ENCODE measurements at places on chromosomes 6 and 20.
A peak's percentile ranks its signal among the peaks of the same experiment; 100 is the strongest.

DNA sequence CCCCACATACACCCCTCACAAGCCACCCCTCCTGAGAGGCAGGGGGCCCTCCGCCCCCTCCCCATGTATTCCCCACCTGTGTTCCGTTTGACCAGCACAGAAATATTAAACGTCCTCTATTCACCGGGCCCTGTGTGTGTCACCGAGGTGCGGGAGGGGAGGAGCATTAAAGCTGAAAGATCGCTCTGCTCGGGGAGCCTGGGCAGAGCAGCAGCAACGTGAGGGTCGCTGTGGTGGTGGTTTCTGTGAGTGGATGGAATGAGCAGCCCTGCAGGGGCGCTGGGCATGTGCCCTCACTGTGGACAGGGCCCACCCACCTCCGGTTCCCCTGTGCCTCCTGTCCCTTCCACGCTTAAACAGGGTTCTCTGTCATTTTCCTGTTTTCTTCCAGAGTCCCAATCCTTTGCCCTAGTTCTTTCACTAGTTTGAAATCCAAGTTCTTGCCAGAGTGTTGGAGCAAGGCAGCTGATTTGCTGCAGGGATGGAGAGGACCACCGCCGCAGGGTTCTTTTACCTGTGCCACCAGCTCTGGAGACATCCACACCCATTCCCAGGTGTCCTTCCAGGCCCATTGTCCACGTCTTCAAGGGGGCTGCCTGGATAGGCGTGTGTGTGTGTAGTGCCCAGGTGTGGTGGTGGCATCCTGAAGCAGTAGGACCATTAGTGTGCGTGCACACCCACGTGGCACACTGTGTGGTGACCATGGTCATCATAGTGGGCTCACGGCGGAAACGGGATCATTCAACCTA is 37.6 kb upstream of the MDFI start:
- H3K27ac ChIP-seq = no peak overlapping the region
- ATAC-seq = no peak
- peaks cover 12% of the 10 kb centered on the region for H3K27me3 ChIP-seq
- H3K36me3 ChIP-seq = peaks cover 32% of the 10 kb centered on the region
- H3K4me3 ChIP-seq = no peak overlapping the region

DNA sequence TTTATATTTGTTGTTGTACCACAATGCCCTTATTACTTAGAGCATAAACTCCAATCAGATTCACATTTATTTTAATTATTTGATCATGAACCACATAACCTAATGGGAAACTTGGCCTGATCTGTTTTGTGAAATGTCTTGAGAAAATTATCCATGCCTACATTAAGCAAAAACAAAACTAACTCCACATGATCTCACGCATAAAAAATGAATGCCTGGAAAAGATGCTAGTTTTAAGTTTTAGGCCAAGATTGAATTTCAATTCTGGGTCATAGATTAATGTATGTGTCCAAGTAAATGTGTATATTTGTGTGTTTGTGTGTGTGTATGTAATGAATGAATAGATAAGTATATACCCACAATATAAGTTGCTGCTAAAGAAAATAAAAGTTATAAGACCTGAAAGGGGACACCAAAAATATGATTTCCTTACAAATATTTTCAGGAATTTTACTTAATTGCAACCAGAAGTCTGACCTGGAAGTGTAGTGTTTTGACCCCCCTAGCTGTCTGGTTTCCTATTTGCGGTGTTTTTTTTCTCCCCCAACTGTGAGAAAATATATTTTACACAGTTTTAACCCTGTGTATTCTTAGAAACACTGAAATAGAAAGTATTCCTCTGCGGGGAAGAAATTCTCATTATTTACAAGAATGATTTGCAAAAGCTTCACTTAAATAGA is 97.2 kb downstream of the JAG1 start:
- no peak overlapping the region for H3K4me3 ChIP-seq
- no peak overlapping the region for H3K27ac ChIP-seq
- H3K27me3 ChIP-seq = no peaks in the 10 kb centered on the region
- peaks cover 4% of the 10 kb centered on the region for H3K4me1 ChIP-seq

DNA sequence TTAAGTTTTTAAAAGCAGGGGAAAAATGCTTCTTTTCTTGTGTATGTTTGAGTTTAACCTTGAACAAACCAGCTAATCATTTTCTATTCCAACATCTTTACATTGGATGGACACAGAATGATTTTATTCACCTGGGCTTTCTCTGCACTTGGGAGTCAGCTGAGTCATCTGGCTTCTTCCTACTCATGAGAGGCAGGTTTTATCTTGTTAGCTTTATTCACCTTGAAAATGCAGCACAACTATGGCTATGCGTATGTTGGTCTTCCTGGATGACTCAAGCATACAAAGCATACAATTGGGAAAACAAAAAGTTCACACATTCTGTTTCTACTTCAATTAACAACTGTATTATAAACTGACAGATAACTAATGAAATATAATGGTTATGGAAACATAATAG is 737.7 kb downstream of the FRK start:
- no peak overlapping the region for H3K27ac ChIP-seq
- ATAC-seq = no peak
- H3K4me1 ChIP-seq = no peaks in the 10 kb centered on the region
- no peaks in the 10 kb centered on the region for H3K27me3 ChIP-seq

DNA sequence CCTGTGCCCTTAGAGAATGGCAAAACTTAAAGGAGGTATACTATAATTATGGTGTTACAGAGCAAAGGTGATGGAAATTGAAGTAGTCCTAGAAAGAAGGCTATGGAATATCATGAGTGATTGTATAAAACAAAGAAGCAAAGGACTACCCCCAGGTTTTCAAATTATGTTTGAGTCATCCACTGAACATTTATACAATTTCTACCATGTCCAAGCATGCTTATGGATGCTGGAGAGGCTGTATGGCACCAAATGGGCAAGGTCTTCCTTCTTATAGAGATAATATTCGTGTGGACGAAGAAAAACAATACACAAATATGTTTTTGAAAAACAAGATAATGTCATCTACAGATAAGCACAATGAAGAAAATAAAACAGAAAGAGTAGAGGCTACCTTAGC is 177.5 kb downstream of the KHDC1L start:
- no peak overlapping the region for H3K27ac ChIP-seq
- H3K4me3 ChIP-seq = no peak overlapping the region
- no peaks in the 10 kb centered on the region for H3K4me1 ChIP-seq
- peaks cover 17% of the 10 kb centered on the region for H3K36me3 ChIP-seq
- no peaks in the 10 kb centered on the region for H3K27me3 ChIP-seq

DNA sequence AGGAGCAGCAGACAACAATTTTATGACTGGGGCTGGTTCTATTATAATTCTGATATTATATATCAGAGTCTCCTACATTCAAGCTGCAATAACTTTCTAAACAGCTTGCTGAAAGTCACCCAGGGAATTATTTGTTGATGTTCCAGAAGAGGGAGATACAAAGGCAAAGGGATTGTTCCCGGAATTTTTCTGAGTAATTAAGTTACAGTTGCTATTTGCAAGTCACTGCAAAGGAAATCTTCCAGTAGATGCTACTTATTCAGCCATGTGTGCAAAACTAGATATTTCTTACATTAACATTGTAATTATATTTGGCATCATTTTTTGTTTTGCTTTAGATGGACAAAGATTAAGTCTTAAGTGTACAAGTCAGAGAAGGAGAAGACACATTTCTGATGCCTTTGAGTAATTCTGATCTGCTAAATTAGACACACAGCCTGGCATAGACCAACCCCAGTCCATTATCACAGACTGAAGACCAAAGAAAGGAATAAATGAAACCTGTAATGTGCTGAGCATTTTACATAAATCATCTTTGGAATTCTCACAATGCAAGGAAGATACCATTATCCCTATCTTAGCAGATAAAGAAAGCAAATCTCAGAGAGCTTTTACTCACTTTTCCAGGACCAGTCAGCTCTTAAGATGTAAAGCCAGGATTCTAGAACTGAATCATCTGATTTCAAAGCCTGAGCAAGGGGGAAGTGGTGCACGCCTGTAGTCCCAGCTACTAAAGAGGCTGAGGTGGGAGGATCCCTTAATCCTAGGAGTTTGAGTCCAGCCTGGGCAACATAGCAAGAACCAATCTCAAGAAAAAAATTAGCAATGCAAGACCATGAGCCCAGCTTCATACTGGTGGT is 62.6 kb upstream of the AKAP12 start:
- ATAC-seq = no peak
- no peaks in the 10 kb centered on the region for H3K36me3 ChIP-seq
- no peak overlapping the region for H3K27ac ChIP-seq
- no peaks in the 10 kb centered on the region for H3K4me1 ChIP-seq

- H3K4me3 ChIP-seq = no peak overlapping the region
- peaks cover 29% of the 10 kb centered on the region for H3K36me3 ChIP-seq
- ATAC-seq = peak; percentile 89
- peaks cover 42% of the 10 kb centered on the region for H3K4me1 ChIP-seq
- H3K27me3 ChIP-seq = no peaks in the 10 kb centered on the region
- H3K27ac ChIP-seq = peak overlapping the region; percentile 27
Measured at GRCh38 chr20:17662333-17663039, 19.6 kb downstream of the RRBP1 start.

DNA sequence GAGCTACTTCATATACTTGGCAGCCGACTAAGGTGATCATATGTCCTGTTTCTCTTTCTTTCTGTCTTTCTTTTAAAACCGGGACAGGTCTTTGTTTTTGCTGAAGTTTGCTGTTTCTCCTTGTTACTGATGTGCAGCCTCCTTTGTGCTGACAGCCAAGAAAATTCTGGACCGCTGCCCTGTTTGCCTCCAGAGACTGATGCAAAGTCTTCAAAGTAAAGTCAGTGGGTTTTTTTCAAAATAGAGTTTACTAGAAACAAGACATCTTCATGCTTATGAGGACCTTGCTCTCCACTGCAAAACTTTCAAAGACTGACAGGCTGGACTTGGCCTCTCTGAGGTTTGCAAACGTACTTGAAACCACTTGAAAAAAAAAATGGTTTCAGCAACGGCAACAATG is 510.5 kb upstream of the MAP3K7 start:
- no peak overlapping the region for H3K4me3 ChIP-seq
- H3K4me1 ChIP-seq = no peaks in the 10 kb centered on the region
- no peak overlapping the region for H3K27ac ChIP-seq
- H3K27me3 ChIP-seq = no peaks in the 10 kb centered on the region
- H3K36me3 ChIP-seq = no peaks in the 10 kb centered on the region
- ATAC-seq = no peak

- H3K27ac ChIP-seq = no peak overlapping the region
- no peaks in the 10 kb centered on the region for H3K36me3 ChIP-seq
- no peak for ATAC-seq
Measured at GRCh38 chr6:145116591-145117178, 618.6 kb downstream of the EPM2A start.

GRCh38 chr6:43185391-43185985 is 3.5 kb downstream of the CUL9 start:
- ATAC-seq = no peak
- H3K36me3 ChIP-seq = peaks cover 40% of the 10 kb centered on the region
- H3K27ac ChIP-seq = no peak overlapping the region
- H3K4me1 ChIP-seq = peaks cover 59% of the 10 kb centered on the region
- H3K4me3 ChIP-seq = no peak overlapping the region

- no peak for ATAC-seq
- no peak overlapping the region for H3K27ac ChIP-seq
- no peak overlapping the region for H3K4me3 ChIP-seq
- no peaks in the 10 kb centered on the region for H3K27me3 ChIP-seq
Measured at GRCh38 chr6:137269347-137269746, 50.2 kb upstream of the IFNGR1 start.

- no peak for ATAC-seq
- H3K4me3 ChIP-seq = no peak overlapping the region
- peaks cover 22% of the 10 kb centered on the region for H3K4me1 ChIP-seq
- no peaks in the 10 kb centered on the region for H3K27me3 ChIP-seq
- no peak overlapping the region for H3K27ac ChIP-seq
Measured at GRCh38 chr20:10510216-10510615, 75.1 kb downstream of the SLX4IP start.

- H3K27me3 ChIP-seq = no peaks in the 10 kb centered on the region
- peaks cover 10% of the 10 kb centered on the region for H3K36me3 ChIP-seq
- no peaks in the 10 kb centered on the region for H3K4me1 ChIP-seq
- no peak overlapping the region for H3K27ac ChIP-seq
- ATAC-seq = no peak
Measured at GRCh38 chr6:166619912-166620311, 7.1 kb downstream of the RPS6KA2 start.

GRCh38 chr20:10922941-10923340 is 249.1 kb upstream of the JAG1 start:
- no peak for ATAC-seq
- H3K4me1 ChIP-seq = no peaks in the 10 kb centered on the region
- no peak overlapping the region for H3K27ac ChIP-seq
- no peaks in the 10 kb centered on the region for H3K36me3 ChIP-seq

DNA sequence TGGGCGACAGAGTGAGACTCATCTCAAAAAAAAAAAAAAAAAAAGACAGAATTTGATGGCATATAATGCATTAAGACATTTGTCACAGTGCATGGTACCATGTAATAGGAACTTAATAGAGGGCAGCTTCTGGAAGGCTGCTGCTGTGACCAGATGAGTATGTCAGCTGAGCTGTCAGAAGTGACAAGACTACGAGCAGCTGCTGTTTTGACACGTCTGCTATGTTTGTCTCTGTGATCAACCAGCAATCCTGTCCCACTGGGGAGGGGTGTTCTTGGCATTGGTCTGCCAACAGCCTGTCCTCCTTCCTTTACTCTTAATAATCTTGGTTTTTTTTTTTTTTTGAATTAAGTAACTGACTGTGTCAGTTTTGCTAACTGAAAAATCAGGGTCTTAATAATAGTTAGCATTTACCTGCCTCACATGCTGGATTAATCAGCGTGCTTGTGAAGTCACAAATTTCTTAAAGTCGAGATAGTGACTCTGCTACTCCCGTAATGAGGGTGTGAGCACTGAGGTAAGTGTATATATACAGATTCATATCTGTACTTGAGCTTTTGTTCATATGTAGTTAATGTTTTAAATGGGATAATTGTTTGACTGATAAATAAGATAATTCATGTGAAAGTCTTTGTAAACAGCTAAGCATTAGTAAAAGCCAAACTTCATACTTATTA is 152.4 kb downstream of the BMP2 start:
- no peaks in the 10 kb centered on the region for H3K4me1 ChIP-seq

- ATAC-seq = no peak
- H3K4me3 ChIP-seq = no peak overlapping the region
- no peaks in the 10 kb centered on the region for H3K36me3 ChIP-seq
- peaks cover 6% of the 10 kb centered on the region for H3K4me1 ChIP-seq
Measured at GRCh38 chr6:137315081-137315480, 95.9 kb upstream of the IFNGR1 start.

- peak overlapping the region; percentile 72 for H3K4me3 ChIP-seq
- H3K27me3 ChIP-seq = no peaks in the 10 kb centered on the region
- H3K27ac ChIP-seq = peak overlapping the region; percentile 92
- no peaks in the 10 kb centered on the region for H3K36me3 ChIP-seq
Measured at GRCh38 chr6:37516920-37517405, 17.3 kb upstream of the CCDC167 start.

- peaks cover 14% of the 10 kb centered on the region for H3K36me3 ChIP-seq
- H3K27ac ChIP-seq = peak overlapping the region; percentile 34
- no peak overlapping the region for H3K4me3 ChIP-seq
- no peaks in the 10 kb centered on the region for H3K27me3 ChIP-seq
- no peak for ATAC-seq
- H3K4me1 ChIP-seq = peaks cover 54% of the 10 kb centered on the region
Measured at GRCh38 chr6:142155895-142156757, 9.1 kb downstream of the VTA1 start.

- no peaks in the 10 kb centered on the region for H3K4me1 ChIP-seq
- H3K36me3 ChIP-seq = no peaks in the 10 kb centered on the region
- H3K4me3 ChIP-seq = no peak overlapping the region
Measured at GRCh38 chr6:111205502-111205901, 118.2 kb downstream of the SLC16A10 start.

- H3K27ac ChIP-seq = no peak overlapping the region
- H3K4me1 ChIP-seq = peaks cover 43% of the 10 kb centered on the region
- H3K27me3 ChIP-seq = no peaks in the 10 kb centered on the region
- H3K4me3 ChIP-seq = no peak overlapping the region
Measured at GRCh38 chr6:36204068-36204753, 7.7 kb downstream of the BRPF3 start.

Data from stimulated activated memory B cell treated with anti-CD40 and anti-IgM and Interleukin-4, amounts not matched to agents 10 μg/mL and 1 μg/mL and 100 μg/mL, for 72 hours (primary cell).